ENCODE measurements at places on chromosomes 5 and 9.

- no peak for DNase-seq
Observed at GRCh38 chr5:140182075-140182711, 7.2 kb downstream of the CYSTM1 start.

GRCh38 chr5:127076315-127077129, 3.2 kb upstream of the C5orf63 start:
- DNase-seq, result peak; percentile 47

DNA sequence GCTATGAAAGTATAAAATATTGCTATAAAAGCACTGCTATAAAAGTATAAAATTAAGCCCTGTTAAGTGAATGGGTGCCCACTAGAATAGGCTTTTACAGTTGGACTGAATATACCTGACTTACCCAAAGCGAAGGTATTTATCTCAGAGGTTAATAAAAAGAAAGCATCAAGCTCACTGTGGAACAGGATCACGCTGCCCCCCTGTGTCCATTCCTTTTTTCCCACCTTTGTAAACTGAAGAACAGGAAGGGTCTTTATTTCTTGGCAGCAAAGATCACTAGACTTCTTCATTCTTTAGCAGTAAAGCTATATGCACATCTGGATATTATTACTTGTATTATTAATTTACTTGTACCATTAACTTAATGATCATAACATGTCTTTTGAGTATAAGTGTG, 22.1 kb upstream of the PLPP6 start:
- peak; percentile 19 for DNase-seq

- no peak for DNase-seq
Observed at GRCh38 chr9:94754976-94755475, 28.5 kb downstream of the AOPEP start.

GRCh38 chr5:112762113-112762810, 24.6 kb downstream of the APC start:
- DNase-seq, result no peak

GRCh38 chr5:80871541-80871961, 88.6 kb upstream of the RASGRF2 start:
- DNase-seq, result peak; percentile 25

DNA sequence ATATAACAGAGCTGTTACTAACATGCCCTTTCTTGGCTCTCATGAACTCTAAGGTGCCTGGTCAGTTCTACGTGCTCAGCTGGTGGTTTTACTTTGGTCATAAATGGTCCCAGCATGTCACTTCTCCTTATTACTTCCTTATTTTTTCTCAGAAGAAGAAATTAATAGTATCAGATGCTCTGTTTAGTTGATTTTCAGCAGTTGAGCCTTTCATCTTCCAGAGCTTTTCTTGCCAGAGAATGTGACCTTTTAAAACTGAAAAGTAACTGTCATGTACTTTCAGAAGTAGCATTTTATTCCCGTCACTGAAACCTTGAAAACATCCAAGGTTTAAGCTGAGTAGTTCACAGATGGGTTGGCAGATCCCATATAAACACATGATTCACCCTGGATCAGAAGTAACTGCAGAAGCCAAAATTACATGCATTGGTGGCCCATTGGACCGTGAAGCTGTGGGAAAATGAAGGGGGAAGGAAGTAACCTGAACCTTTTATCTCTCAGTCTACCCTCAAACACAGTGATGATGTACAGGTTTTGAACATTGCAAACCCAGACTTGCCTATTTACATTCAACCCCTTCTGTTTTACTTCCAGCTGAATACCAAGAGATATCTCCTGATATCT, 50.5 kb downstream of the HACD4 start:
- peak; percentile 84 for DNase-seq

DNA sequence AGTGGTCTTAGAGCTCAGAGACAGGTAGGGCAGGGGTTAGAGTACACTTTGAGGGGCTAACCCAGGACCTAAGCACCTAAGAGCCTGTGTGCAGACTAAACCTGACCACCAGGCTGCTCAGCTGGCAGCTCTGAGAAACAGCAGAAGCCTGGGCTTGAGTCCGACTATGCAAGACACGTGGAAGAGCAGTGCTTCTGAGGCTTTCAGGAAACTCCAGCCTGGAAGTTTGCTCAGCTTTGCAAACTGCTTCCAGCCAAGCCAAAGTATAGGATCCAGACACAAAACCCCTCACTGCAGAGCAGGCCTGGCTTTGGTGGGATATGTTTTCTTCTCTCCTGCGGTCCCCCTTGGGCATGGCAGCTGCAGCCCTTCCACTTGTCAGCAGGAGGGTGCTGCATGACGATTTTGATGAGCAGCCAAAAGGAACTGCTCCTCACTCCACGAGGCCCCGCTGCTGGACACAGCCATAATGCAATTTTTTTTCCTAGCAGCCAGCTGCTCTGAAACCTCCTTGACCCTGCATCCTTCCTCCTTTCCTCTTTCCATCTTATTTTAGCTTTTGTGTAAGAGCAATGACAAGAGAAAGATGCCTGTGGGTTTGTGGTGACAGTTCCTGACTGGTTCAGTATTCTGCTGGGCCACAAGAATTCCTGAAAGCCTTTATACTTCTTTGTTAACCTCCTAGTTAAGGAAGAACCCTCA, 123.1 kb downstream of the LIFR start:
- peak; percentile 12 for DNase-seq

GRCh38 chr9:124208571-124208970, 49.2 kb upstream of the NEK6 start:
- no peak for DNase-seq

GRCh38 chr5:74627646-74628279, 12.8 kb downstream of the ENC1 start:
- DNase-seq, result no peak

GRCh38 chr9:126095546-126096190, 231.0 kb upstream of the MVB12B start:
- no peak for DNase-seq

DNA sequence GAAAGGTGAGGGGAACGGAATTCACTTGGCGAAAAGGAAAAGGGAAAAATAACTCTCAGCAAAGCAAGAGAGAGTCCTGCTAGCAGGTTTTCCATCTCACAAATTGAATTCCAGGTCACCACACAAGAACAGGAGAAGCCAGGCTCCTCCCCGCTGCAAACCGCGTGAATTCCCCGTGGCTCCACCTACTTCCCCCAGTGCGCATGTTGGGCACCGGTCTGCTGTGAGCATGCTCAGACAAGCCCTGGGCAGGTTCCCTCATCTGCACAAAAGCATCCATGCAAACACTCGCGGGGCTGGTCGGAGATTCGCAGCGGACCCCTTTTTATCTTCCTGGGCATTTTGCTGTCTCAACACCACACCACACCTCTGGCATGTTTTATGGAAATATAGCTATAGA, 58.5 kb upstream of the S1PR3 start:
- DNase-seq, result no peak

DNA sequence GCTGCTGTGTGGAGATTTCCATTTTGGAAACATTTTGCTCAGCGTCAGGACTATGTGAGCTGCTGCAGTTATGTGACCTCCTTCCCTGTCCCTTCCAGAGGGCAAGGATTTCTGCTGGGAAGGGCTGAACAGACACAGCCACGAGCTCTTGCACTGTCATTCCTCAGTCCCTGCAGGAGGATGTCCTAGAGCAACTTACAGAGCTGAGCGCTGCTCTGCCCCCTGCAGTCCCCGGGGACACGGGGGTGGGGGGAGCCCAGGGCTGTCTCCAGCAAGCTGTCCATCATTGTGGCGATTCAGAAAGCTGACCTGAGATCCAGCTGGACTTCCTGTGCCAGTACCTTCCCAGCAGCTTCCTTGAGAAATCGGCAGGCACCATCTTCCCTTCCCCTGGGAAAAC, 28.0 kb upstream of the MAP1B start:
- DNase-seq, result no peak

DNA sequence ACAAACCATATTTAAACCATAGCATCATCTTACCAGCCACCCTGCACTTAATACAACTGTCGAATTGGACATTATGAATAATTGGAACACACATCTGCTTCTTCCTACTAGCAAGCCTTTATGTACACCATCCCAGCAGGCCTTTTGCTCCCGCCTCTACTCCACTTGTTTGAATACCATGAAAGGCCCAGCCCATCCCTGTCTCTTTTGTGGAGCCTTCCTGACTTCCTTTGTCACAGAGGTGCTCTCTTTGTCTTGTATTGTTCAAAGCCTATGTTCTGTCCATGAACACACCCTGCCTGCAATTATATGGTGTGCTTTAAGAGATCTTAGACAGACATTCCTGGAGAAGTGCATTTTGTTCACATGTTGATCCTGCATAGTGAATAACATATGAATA, 465.7 kb downstream of the DIRAS2 start:
- no peak for DNase-seq

DNA sequence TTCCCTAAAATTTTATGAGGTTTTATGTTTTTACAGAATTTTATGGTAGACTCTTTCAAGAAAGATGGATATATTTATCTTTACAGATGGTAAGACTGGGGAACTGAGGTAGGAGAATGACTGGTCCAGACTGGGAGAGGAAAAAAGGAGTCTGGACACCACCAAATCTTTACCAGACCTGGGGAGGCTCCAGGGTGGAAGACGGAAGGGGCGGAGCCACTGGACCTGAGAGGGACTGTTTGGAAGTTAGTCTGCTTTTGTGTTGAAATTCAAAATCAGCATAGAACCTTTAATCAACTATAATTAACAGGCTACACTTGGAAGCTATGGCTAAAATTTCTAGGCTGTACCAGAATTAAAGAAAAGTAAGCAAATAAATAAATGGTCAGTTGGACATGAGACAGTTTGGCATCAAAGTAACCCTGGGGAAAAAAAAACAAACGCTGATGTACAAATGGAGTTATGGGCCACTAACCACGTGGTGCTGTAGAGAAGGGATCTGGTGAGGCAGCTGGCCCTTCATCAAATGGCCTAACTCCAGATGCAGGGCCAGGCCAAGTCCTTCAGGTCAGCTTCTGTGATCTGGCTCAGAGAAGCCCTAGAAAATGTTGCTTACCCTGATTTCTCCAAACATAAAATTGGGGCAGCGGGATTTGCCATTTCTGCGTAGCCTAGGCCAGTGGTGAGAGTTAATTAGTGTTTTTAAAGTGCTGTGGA, 155.1 kb downstream of the ARSB start:
- no peak for DNase-seq

DNA sequence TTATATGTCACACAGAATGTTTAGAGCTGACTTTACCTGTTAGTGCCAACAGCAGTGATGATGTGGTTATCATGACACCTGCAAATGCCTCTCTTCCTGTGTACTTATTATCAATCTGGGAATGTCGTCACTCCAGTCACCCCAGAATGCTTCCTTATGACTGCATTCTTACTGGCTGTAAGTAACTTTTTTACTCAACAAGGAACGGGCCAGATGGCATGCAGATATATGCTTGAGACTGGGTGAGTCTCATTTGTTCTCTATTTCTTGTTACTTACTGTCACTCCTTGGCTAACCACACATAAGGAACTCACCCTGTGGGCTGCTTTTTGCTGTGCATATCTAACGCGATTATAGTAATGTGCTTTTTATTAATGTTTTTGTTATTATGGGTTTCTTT, 385.5 kb upstream of the MEF2C start:
- no peak for DNase-seq

- DNase-seq, result no peak
Observed at GRCh38 chr5:150625831-150626746, 14.4 kb upstream of the SYNPO start.

- DNase-seq, result no peak
Observed at GRCh38 chr9:85397005-85397404, 344.7 kb downstream of the AGTPBP1 start.

- no peak for DNase-seq
Observed at GRCh38 chr5:8386719-8387288, 517.9 kb downstream of the MTRR start.

DNA sequence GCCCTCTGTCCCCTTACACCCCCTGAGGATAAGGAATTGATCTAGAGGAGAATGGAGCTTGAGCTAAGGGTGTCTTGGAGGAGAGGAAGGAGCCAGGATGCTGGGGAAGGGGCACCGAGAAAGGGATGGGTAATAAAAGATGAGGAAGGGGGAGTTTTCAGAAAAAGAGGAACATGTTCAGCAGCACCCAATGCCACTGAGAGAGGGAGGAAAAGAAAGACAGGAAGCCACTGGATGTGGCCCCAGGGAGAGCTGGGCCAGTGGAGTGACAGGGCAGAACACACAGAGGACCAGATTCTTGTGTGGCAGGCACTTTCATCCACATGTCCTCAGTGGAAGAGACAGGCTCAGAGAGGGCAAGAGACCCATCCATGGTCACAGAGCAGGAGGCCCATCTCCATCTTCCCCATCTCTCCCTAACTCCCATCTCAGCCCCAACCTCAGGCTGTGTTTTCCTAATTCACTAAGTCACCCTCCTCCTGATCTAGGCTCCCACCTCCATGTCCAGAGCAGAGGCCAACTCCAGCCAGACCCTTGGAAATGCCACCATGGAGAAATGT, 7.2 kb downstream of the PFN3 start:
- DNase-seq, result no peak

- no peak for DNase-seq
Observed at GRCh38 chr5:106646106-106646505, 1024.6 kb downstream of the EFNA5 start.

DNA sequence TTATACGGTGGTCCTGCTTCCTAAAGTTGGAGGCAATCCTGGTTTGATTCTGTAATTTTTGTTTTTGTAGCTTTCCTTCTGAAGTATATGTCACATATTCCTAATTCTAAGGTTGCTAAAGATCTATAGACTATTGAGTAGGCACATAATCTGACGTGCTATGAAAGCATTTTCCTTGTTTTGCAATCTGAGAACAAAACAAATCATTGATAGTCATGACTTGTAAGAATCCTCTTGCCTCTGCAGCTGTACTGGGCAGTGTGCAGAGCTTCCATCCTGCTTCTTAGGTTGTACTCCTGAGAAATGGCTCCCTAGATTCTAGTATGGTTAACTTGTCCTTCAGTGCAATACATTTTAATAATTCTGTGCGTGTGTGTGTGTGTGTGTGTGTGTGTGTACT, 35.4 kb downstream of the SEMA6A start:
- DNase-seq, result no peak

DNA sequence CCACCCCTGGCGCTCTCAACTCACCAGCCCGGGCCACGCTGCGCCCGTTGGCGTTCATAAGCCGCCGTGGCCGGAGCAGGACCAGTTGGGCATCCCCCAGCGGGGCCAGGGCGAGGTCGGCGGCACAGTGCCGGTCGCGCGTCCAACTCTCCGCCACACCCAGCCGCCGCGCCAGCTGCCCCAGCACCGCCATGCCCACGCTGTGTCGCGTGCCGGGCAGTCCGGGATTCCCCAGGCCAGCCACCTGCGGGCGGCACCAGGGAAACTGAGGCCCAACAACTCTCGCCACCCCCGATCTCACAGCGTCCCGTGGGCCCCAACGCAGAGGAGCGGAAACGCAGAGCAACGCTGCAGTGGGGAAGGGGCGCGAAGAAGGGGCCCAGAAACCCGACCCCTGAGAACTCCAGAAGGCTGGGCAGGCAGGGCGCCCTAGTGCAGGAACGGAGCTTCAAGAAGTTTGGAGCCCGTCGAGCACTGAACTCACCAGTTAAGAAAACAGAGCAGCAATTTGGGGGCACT, 453 bp downstream of the PTRH1 start:
- DNase-seq, result no peak

GRCh38 chr5:116579144-116579543, 4.5 kb upstream of the SEMA6A start:
- DNase-seq, result no peak
